Glutamatergic neuron (in vitro differentiated cells): ENCODE measurements at places on chromosomes 6 and 20. TPM values are rescaled to one million over a fixed set of nuclear protein-coding genes. Genes with fewer than 3 reads are reported as not detected.

Gene KCNB1
- 3.1 TPM for total RNA-seq

DNA sequence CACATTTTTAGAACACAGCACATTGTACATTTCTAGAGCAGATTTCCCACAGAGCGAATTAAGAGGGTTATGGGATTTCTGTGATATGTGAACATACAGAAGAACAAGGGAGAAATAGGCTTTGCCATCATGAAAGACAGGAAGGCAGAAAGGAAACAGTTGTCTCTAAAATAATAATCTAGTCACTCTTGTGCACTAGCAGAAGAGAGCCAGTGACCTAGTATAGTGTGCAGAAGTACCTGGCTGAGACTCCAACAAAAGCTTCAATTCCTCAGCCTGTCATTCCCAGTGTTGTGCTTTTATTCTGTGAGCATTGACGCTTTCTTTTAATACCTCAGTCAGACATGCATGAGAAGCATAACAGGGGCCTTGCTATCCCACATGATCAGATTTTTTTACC lies 17.8 kb upstream of the DCBLD1 start:
- H3K36me3 ChIP-seq: no peaks in the 10 kb centered on the region
- no peak overlapping the region for H3K4me3 ChIP-seq
- no peak for DNase-seq
- no peaks in the 10 kb centered on the region for H3K27me3 ChIP-seq
- peaks cover 1% of the 10 kb centered on the region for H3K4me1 ChIP-seq

DNA sequence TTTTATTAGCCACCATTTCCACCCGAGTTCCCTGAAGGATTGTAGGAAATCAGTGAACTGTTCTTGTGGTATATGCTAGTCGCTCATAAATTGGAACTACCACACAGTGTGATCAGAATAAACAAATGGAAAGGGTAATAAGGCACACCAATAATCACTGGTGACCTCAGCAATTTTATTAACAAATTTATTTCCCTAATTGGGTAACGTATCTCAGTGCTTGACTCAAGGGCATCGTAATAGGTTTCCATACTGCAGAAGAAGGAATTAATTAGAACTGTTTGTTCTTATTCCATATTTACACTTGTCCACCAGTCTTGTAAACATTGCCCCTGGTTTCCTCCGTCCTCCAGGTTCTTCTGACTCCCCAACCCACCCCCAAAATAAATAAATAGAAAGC lies 10.0 kb upstream of the UQCC2 start:
- H3K4me3 ChIP-seq: no peak overlapping the region
- H3K36me3 ChIP-seq: no peaks in the 10 kb centered on the region
- H3K27me3 ChIP-seq: peaks cover 10% of the 10 kb centered on the region
- peaks cover 8% of the 10 kb centered on the region for H3K4me1 ChIP-seq

DNA sequence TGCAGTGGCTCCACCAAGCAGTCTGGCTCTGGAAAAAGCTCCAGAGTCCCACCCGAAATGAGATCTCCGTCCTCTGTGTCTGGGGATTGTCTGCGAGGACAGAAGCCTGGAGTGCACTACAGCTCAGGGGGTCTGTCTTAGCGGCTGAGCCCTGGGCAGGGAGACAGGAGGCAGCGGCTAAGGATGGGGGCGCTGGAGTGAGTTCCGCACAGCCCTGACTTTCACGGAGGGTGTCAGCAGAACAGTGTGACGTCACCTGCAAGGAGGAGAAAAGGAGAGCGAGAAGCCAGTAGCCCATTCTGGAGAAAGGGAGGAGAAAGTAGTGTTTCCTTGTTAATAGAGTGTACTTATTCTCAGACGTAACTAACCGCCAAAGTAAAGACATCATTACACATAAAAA lies 97.6 kb downstream of the FAM50B start:
- DNase-seq: no peak
- H3K36me3 ChIP-seq: peaks cover 3% of the 10 kb centered on the region
- peaks cover 2% of the 10 kb centered on the region for H3K4me1 ChIP-seq
- no peak overlapping the region for H3K4me3 ChIP-seq

- DNase-seq: no peak
- H3K27ac ChIP-seq: no peak overlapping the region
- H3K4me1 ChIP-seq: peaks cover 2% of the 10 kb centered on the region
- H3K4me3 ChIP-seq: no peak overlapping the region
- peaks cover 5% of the 10 kb centered on the region for H3K36me3 ChIP-seq
- peaks cover 7% of the 10 kb centered on the region for H3K27me3 ChIP-seq
Observed at GRCh38 chr6:24599179-24599578, 46.8 kb downstream of the KIAA0319 start.

DNA sequence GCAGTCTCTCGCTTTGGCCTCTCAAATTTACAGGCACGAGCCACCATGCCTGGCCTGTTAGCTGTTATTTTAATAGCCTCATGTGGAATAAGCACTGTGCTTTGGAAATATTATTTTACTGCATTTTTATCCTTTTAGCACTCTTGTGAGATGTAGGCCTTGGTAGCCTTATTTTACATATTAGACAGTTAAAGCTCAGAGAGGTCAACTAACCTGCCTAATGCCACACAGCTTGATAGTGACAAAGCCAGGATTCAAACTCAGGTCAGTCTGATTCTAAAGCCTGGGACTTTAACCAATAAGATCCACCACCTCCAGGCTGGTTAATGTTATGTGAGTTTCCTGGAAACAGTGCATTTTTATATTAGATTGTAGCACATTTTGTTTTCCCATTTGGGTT lies 9.5 kb downstream of the TNFAIP3 start:
- H3K27me3 ChIP-seq: no peaks in the 10 kb centered on the region
- H3K36me3 ChIP-seq: no peaks in the 10 kb centered on the region
- no peaks in the 10 kb centered on the region for H3K4me1 ChIP-seq

Gene PSMB9
- total RNA-seq: not detected
